ENCODE measurements at places on chromosomes 2 and 18. TPM values are rescaled to one million over a fixed set of nuclear protein-coding genes. Genes with fewer than 3 reads are reported as not detected.

DOK6 gene
- total RNA-seq, result not detected

CHST10 gene
- total RNA-seq, result 1.5 TPM

DSC2 gene
- not detected for total RNA-seq

SKOR2 gene
- not detected for total RNA-seq

SIX2 gene
- not detected for total RNA-seq

ATG16L1 gene
- 134 TPM for total RNA-seq

CRACDL gene
- total RNA-seq, result 0.36 TPM

GPAT2 gene
- 2.0 TPM for total RNA-seq

SLC19A3 gene
- not detected for total RNA-seq

ANKRD29 gene
- total RNA-seq, result 0.58 TPM

GALNT13 gene
- total RNA-seq, result not detected

TMEM178A gene
- total RNA-seq, result 0.22 TPM

MFSD2B gene
- total RNA-seq, result 0.28 TPM

LPIN1 gene
- total RNA-seq, result 115 TPM

COL3A1 gene
- not detected for total RNA-seq

LOXHD1 gene
- not detected for total RNA-seq

SH2D6 gene
- total RNA-seq, result not detected

ERICH2 gene
- not detected for total RNA-seq

FER1L5 gene
- total RNA-seq, result not detected

SLC38A11 gene
- total RNA-seq, result not detected

UGT1A5 gene
- total RNA-seq, result not detected

AQP12A gene
- not detected for total RNA-seq

DCDC2C gene
- not detected for total RNA-seq

CYRIA gene
- total RNA-seq, result 1.3 TPM

PRKAG3 gene
- not detected for total RNA-seq

UPP2 gene
- total RNA-seq, result not detected

LCLAT1 gene
- total RNA-seq, result 10.2 TPM

PLEK gene
- total RNA-seq, result 6.3 TPM

SP110 gene
- 63.7 TPM for total RNA-seq

KCNF1 gene
- total RNA-seq, result not detected

EFR3B gene
- not detected for total RNA-seq

IL1F10 gene
- total RNA-seq, result not detected

CTLA4 gene
- 52.0 TPM for total RNA-seq

CPO gene
- total RNA-seq, result not detected

ATOH8 gene
- total RNA-seq, result not detected

CRYGC gene
- not detected for total RNA-seq

OR6B2 gene
- total RNA-seq, result not detected

LGALSL gene
- 0.31 TPM for total RNA-seq

TMEM200C gene
- total RNA-seq, result not detected

GKN2 gene
- total RNA-seq, result not detected

SRD5A2 gene
- not detected for total RNA-seq
